ENCODE measurements at places on chromosomes 6 and 20.

- peaks cover 18% of the 10 kb centered on the region for H3K4me1 ChIP-seq
- peaks cover 4% of the 10 kb centered on the region for H3K36me3 ChIP-seq
- H3K27me3 ChIP-seq = no peaks in the 10 kb centered on the region
- no peak for DNase-seq
Measured at GRCh38 chr6:157861184-157861583, 38.1 kb downstream of the SNX9 start.

DNA sequence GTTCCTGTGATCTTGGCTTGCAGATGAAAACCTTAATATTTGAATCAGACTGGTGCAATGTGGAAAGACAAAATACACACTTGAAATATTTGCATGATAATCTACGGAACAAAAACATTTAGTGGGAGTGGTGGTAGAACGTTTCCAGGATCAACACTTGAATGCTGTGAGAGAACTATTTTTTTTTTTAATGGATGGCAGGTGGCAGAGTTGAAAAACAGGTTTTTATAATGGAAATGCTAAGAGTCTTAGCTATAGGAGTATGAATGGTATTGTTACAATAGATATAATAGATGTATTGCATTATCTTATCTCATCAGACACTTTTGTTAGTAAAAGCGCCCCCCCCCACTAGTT, 49.2 kb downstream of the CDKAL1 start:
- H3K27ac ChIP-seq = no peak overlapping the region
- H3K36me3 ChIP-seq = peaks cover 13% of the 10 kb centered on the region
- no peak for DNase-seq
- H3K27me3 ChIP-seq = no peaks in the 10 kb centered on the region

GRCh38 chr6:111631018-111631417, 25.3 kb upstream of the TRAF3IP2 start:
- DNase-seq = no peak
- peaks cover 3% of the 10 kb centered on the region for H3K36me3 ChIP-seq
- no peaks in the 10 kb centered on the region for H3K4me1 ChIP-seq
- H3K27ac ChIP-seq = no peak overlapping the region
- H3K27me3 ChIP-seq = no peaks in the 10 kb centered on the region

DNA sequence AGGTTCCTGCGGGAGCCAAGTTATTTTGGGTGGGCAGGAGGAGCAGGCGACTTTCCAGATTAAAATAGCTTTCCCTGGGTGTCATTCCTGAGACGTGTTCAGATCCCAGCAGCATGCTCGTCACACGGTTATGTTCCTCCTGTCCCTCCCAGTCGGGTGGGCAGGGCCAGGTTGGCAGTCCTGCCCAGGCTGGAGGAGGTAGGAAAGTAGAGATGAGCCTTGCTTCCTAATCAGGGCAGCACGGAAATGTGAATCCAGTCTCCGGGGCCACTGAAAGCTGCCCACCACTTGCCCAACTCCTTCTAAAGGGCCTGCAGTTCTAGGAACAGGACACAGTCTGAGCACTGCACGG, 137.0 kb downstream of the MRPL14 start:
- H3K27me3 ChIP-seq = peaks cover 31% of the 10 kb centered on the region
- no peaks in the 10 kb centered on the region for H3K4me1 ChIP-seq

- no peak overlapping the region for H3K27ac ChIP-seq
- no peaks in the 10 kb centered on the region for H3K27me3 ChIP-seq
- no peaks in the 10 kb centered on the region for H3K36me3 ChIP-seq
- H3K4me1 ChIP-seq = no peaks in the 10 kb centered on the region
Measured at GRCh38 chr20:61300709-61301108, 48.6 kb downstream of the CDH4 start.
